Lung (tissue), 17 donors: ENCODE measurements at places on chromosomes 3 and 15. TPM values are rescaled to one million over a fixed set of nuclear protein-coding genes. Genes with fewer than 3 reads are reported as not detected.

GP9 gene
- 6.2 TPM for polyA plus RNA-seq

OSBPL10 gene
- polyA plus RNA-seq, result 5.1 TPM

GPR62 gene
- polyA plus RNA-seq, result not detected

HACL1 gene
- polyA plus RNA-seq, result 14.7 TPM

SGO1 gene
- polyA plus RNA-seq, result 0.44 TPM

GOLGA6A gene
- 0.03 TPM for polyA plus RNA-seq

DNA sequence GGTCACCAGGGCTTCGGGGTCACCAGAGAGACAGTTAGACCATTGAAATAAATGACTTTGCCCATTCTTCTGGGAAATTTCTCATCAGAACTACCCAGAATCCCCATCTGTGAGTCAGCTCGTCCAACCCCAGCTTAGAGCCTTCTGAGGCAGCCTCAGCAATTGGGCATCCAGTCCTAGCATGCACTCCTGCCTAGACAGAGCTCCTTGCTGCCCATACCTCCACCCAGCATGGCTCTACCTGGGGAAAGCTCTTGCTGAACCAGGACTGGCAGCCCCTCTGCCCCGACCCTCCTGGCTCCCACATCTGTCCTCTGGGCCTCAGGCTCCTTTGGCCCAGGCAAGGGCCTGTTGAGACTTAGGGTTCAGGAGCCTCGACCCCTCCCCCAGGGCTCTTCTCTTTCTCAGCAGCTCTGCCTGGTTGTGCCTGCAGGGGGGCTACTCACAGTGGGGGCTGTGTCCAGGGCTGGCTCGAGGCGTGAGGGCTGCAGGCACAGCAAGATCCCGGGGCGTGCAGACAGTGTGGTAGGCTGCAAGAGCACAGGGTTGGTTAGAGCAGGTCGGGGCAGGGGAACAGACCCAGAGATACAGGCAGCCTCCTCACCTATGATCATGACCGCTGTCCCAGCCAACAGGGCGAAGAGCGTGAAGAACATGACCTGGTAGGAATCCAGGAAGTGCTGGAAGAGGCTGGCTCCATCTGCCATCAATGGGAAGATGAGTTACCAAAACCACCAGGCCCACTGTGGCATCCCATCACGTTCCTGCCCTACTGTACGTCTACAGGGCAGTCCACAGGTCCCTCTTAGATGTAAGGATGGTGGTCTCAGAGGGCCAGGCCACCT lies 101.3 kb downstream of the NUP210 start:
- no peaks in the 10 kb centered on the region for H3K27me3 ChIP-seq
- no peaks in the 10 kb centered on the region for H3K36me3 ChIP-seq

- no peaks in the 10 kb centered on the region for H3K36me3 ChIP-seq
- H3K4me3 ChIP-seq, result no peak overlapping the region
- no peaks in the 10 kb centered on the region for H3K27me3 ChIP-seq
Measured at GRCh38 chr3:108100906-108101660, 10.3 kb upstream of the CD47 start.

- peak; percentile 38 for DNase-seq
- H3K4me1 ChIP-seq, result no peaks in the 10 kb centered on the region
- no peak overlapping the region for H3K4me3 ChIP-seq
- H3K36me3 ChIP-seq, result no peaks in the 10 kb centered on the region
Measured at GRCh38 chr15:92502336-92502735, 108.7 kb downstream of the ST8SIA2 start.

- no peak for DNase-seq
- peaks cover 6% of the 10 kb centered on the region for H3K36me3 ChIP-seq
Measured at GRCh38 chr15:68274201-68274848, 3.2 kb upstream of the FEM1B start.

DNA sequence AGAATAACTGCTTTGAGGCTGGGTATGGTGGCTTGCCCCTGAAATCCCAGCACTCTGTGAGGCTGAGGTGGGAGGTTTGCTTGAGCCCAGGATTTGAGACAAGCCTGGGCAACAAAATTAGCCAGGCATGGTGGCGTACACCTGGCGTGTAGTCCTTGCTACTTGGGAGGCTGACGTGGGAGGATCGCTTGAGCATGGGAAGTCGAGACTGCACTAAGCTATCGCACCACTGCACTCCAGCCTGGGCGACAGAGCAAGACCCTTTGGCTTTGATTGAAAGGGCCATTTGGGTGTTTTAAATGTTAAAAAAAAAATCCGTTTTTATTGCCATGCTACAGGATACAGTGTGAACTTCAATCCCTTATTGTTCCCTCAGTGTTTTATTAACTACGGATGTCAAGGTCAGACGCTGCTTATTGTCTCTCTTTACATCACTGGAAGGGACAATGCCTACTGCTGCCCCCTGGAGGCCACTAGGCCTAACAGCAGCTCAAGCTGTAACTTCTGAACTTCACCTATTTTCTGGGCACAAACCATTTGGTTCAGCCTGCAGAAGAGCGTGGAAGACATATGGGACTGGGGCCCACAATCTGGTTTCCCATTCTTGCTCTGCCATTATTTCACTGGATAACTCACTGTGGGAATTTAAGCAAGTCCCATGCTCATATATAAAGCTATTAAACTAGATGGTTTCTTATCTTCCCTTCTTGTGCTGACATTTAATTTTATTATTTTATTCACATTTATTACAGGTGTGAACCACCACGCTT lies 15.3 kb upstream of the IREB2 start:
- H3K36me3 ChIP-seq, result no peaks in the 10 kb centered on the region
- peak; percentile 68 for DNase-seq
- H3K4me3 ChIP-seq, result no peak overlapping the region
- H3K27ac ChIP-seq, result no peak overlapping the region
- no peaks in the 10 kb centered on the region for H3K4me1 ChIP-seq

GRCh38 chr3:24510030-24510648 lies 15.5 kb upstream of the THRB start:
- no peaks in the 10 kb centered on the region for H3K36me3 ChIP-seq
- H3K4me1 ChIP-seq, result no peaks in the 10 kb centered on the region
- no peaks in the 10 kb centered on the region for H3K27me3 ChIP-seq
- H3K27ac ChIP-seq, result no peak overlapping the region
- no peak overlapping the region for H3K4me3 ChIP-seq

- H3K4me1 ChIP-seq, result no peaks in the 10 kb centered on the region
- H3K27me3 ChIP-seq, result no peaks in the 10 kb centered on the region
- no peak overlapping the region for H3K27ac ChIP-seq
- no peaks in the 10 kb centered on the region for H3K36me3 ChIP-seq
Measured at GRCh38 chr15:100170291-100171210, 171.2 kb downstream of the ADAMTS17 start.

- peaks cover 6% of the 10 kb centered on the region for H3K4me1 ChIP-seq
- no peak overlapping the region for H3K4me3 ChIP-seq
- peak; percentile 93 for DNase-seq
- H3K27me3 ChIP-seq, result no peaks in the 10 kb centered on the region
- H3K36me3 ChIP-seq, result no peaks in the 10 kb centered on the region
Measured at GRCh38 chr3:102163039-102163817, 271.6 kb upstream of the ZPLD1 start.

DNA sequence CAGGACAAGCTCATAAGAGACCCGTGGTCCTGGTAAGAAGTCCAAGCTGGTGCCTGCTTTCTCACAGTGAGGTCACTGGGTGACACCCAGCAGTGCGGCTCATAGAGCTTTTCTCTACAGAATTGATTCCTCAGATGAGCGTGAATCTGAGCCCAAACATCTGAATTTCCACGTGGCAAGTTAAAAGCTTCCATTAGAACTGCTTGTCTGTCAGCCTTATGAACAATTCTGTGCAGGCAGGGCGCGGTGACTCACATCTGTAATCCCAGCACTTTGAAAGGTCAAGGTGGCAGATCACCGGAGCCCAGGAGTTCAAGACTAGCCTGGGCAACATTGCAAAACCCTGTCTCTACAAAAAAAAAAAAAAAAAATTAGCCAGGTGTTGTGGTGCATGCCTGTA lies 113.1 kb upstream of the ABHD17C start:
- H3K36me3 ChIP-seq, result peaks cover 2% of the 10 kb centered on the region
- H3K27me3 ChIP-seq, result no peaks in the 10 kb centered on the region
- no peak overlapping the region for H3K4me3 ChIP-seq
- DNase-seq, result no peak
- H3K4me1 ChIP-seq, result no peaks in the 10 kb centered on the region
- no peak overlapping the region for H3K27ac ChIP-seq

DNA sequence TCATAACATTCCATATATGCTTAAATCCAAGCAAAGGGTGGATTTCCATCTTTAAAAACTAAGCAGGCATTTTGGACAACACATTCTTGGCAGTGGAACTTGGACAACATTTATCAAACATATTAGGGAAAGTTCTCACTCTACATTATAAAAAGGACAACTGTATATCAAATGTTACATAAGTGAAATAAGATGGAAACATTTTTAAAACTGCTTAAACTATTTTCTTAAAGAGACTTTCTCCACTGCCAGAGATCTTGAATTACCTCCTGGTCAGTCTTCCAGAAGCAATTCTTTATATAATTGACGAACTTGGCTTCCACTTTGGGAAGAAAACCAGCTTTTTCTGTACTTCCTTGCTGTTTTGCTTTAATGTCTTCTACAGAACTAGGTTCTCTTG lies 109.3 kb downstream of the NEO1 start:
- H3K36me3 ChIP-seq, result peaks cover 8% of the 10 kb centered on the region
- no peak overlapping the region for H3K4me3 ChIP-seq

DNA sequence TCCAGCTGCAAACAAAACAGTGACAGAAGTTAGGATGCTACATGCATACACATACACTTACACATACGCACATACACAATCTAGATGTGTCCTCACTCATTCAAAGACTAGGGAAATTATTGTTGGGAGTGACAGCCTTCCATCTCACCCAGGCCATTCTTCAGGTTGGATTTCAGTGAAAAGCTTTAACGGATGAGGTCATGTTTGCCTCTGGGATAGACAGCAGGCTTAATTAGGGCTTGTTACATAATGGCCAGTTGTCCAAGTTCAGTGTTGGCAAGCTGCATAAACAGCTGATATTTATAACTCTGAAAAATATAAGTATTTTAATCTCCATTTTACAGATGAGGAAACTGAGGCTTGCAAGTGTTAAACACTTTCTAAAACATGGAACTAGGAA lies 35.8 kb upstream of the PLOD2 start:
- no peak overlapping the region for H3K27ac ChIP-seq
- no peaks in the 10 kb centered on the region for H3K36me3 ChIP-seq
- H3K4me3 ChIP-seq, result no peak overlapping the region
- DNase-seq, result no peak

DNA sequence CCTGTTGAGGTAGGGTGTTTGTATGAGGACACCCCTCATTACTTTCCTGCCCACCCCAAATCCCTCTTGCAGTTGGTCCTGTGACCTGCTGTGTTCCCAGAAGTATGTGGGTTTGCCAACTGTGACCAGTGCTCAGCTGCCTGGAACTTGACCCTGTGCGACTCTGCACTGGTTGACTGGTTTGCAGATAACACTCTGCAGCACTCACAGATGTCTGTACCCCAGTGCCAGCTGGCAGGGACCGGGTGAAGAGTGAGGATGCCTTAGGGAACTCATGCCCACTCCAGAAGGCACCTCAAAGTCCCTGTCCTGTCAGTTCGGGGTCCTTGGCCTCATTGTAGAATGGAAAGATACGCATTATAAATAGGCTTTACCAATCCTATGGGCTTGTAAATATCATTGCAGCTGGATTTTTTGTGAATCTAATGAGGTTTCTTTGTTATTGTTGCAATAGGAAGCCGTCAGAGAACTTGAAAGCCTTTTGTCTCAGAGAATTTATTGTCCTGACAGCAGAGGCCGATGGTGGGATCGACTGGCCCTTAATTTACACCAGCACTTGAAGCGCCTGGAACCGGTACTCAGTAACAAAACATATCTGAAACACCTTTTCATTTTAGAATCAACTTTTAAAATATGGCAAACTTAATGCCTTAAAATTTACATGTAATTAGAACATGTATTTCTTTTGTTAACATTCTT lies 18.2 kb downstream of the FAN1 start:
- no peak for DNase-seq
- H3K4me1 ChIP-seq, result no peaks in the 10 kb centered on the region
- no peaks in the 10 kb centered on the region for H3K27me3 ChIP-seq
- peak overlapping the region; percentile 48 for H3K27ac ChIP-seq

GRCh38 chr3:192011137-192011536 lies 550.2 kb downstream of the PYDC2 start:
- no peak for DNase-seq
- H3K27me3 ChIP-seq, result no peaks in the 10 kb centered on the region
- H3K4me3 ChIP-seq, result no peak overlapping the region
- H3K4me1 ChIP-seq, result no peaks in the 10 kb centered on the region
- no peak overlapping the region for H3K27ac ChIP-seq
- H3K36me3 ChIP-seq, result no peaks in the 10 kb centered on the region

DNA sequence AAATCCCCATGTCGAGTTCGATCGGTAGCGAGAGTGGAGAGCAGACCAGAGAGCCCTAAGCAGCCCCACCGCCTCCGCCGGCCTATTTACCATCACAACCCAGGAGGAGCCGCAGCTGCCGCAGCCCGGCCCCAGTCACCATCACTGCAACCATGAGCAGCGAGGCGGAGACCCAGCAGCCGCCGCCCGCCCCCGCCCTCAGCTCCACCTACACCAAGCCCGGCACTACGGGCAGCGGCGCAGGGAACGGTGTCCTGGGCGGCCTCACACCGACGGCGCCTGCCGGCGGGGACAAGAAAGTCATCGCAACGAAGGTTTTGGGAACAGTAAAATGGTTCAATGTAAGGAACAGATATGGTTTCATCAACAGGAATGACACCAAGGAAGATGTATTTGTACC lies 89.5 kb upstream of the TPM1 start:
- H3K4me3 ChIP-seq, result no peak overlapping the region
- H3K27me3 ChIP-seq, result no peaks in the 10 kb centered on the region

DNA sequence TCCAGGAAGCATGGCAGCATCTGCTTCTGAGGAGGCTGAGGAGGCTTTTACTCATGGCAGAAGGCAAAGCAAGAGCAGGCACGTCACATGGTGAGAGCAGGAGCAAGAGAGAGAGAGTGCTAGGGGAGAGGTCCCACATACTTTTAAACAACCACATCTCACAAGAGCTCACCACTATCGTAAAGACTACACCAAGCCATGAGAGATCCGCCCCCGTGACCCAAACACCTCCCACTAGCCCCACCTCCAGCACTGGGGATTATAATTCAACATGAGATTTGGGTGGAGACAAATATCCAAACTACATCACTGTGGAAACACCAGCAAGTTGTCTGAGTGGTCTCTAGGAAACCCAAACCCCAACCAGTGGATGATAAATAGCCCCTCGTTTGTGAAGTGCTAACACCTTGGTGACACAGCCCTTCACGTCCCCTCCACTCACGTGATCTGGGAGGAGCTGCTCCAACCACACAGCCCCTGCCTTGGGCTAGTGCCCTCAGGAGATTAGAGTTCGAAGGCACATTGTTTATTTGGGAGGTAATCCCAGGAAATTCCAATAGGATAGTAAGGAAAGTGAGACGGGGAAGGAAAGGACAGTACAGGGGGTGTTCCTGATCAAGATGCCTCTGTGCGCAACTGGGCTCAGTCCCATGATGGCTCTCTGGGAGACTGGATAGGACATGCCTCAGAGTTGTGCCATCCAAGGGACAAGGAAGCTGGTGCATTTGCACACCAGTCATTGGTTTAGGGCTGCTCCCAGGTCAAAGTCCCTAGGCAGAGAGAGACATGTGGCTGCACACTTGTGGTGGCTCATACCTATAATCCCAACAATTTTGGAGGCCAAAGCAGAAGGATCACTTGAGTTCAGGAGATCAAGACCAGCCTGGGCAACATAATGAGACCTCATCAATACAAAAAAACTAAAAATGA lies 80.6 kb upstream of the CTNNB1 start:
- no peak for DNase-seq
- no peaks in the 10 kb centered on the region for H3K27me3 ChIP-seq
- no peak overlapping the region for H3K27ac ChIP-seq
- H3K36me3 ChIP-seq, result no peaks in the 10 kb centered on the region

GRCh38 chr3:77304700-77305021 lies 264.8 kb downstream of the ROBO2 start:
- DNase-seq, result no peak
- H3K4me3 ChIP-seq, result no peak overlapping the region
- H3K36me3 ChIP-seq, result no peaks in the 10 kb centered on the region
- no peak overlapping the region for H3K27ac ChIP-seq
- H3K27me3 ChIP-seq, result no peaks in the 10 kb centered on the region
